ENCODE measurements at places on chromosomes 6 and 20.

DNA sequence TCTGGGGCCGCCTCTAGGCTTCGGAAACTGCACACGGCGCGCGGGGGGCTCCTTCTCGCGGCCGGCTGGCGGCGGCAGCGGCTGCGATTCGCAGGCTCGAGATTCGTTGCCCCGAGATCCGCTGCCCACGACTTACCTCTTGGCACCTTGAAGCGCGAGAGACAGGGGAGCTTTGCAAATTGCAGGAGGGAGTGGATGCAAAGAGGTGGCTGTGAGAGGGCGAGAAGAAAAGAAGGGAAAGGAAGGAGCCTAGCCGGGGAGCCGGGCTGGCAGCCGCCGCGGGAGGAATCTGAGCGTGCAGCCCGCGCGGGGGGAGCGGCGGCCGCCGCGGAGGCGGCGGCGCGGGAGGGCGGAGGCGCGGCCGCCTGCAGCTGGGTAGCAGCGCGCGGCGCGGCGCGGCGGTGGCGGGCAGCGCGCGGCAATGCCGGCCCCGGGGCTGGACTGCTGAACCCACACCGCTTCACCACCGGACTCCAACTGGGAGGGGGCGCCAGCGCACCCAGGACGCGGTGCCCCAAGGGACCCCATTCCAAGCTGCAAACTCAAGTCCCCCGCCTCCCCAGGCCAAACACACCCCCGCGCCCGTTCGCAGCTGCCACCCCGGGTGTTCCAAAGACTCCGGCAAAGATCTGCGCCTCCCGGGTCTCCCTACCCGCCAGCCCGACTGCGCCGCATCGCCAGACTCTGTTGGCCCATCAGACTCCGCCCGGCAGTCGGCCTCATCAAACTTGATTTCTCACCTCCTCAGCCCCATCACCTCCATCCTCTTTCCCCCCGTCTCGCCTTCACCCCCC, 44.2 kb upstream of the SUPT3H start:
- no peak for DNase-seq

DNA sequence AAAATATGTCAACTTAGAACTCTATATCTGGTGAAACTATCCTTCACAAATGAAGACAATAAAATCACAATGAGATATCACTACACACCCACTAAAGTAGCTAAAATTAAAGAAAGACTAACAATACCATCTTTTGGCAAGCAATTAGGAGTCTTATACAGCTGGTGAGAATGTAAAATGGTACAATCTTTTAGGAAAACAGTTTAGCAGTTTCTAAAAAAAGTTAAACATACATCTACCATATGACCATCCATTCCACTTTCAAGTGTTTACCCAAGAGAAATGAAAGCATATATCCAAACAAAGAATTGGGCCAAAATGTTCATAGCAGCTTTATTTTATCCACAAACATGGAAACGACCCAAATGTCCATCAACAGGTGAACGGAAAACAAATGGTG, 13.8 kb upstream of the EEF1A1 start:
- no peak for DNase-seq

- DNase-seq: no peak
These were observed at the start of gene MEP1A for GRCh38 chr6:46793138-46793537. TSS of gene MEP1A (plus strand) at chr6:46793389. CDS start at chr6:46793399, 10 bp downstream.

- DNase-seq: no peak
These were observed 114.9 kb downstream of the CDH26 start for GRCh38 chr20:60073086-60073485.

- no peak for DNase-seq
These were observed 139.6 kb upstream of the NOX3 start for GRCh38 chr6:155595284-155595683.

Data from NCI-H1417 treated with DMSO at 0.1 percent for 48 hours (cell line).